ENCODE measurements at places on chromosomes 13 and 19. TPM values are rescaled to one million over a fixed set of nuclear protein-coding genes. Genes with fewer than 3 reads are reported as not detected.

DNA sequence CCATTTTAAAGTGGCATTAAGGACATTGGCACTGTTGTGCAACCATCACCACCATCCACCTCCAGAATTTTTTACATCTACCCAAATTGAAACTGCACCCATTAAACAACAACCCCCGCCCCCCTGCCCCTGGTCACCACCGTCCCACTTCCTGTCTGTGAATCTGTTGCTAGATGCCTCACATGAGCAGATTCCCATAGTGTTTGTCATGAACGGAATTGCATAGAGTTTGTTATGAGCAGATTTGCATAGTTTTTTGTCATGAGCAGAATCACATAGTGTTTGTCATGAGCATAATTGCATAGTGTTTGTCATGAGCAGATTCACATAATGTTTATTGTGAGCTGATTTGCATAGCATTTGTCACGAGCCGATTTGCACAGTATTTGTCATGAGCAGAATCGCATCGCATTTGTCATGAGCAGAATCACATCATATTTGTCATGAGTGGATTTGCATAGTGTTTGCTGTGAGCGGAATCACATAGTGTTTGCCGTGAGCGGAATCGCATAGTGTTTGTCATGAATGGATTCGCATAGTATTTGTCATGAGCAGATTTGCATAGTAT, 54.0 kb upstream of the GTF3A start:
- H3K4me3 ChIP-seq, result no peak overlapping the region
- DNase-seq, result no peak
- H3K36me3 ChIP-seq, result no peaks in the 10 kb centered on the region
- H3K27ac ChIP-seq, result no peak overlapping the region
- H3K4me1 ChIP-seq, result no peaks in the 10 kb centered on the region

DNA sequence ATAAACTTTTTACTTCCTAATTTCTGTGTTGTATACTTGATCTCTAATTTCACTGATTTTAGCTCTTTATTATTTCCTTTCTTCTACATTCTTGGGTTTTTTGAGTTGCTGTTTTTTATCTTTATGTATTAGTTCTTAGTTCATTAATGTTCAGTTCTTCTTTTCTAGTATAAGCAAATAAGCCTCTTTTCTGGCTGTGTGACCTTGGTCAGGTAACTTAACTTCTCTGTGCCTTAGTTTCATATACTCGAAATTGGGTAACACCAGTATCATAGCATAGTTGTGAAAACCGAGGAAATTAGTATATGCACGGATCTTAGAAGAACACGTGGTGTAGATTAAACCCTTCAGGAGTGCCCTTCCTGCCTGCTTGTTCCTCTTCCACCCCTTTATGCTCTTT, 130.2 kb upstream of the C1QTNF9B start:
- H3K4me1 ChIP-seq, result no peaks in the 10 kb centered on the region
- no peaks in the 10 kb centered on the region for H3K36me3 ChIP-seq
- H3K4me3 ChIP-seq, result no peak overlapping the region
- no peaks in the 10 kb centered on the region for H3K27me3 ChIP-seq
- no peak overlapping the region for H3K27ac ChIP-seq
- DNase-seq, result no peak

- H3K36me3 ChIP-seq, result no peaks in the 10 kb centered on the region
- H3K4me3 ChIP-seq, result peak overlapping the region; percentile 65
- H3K27me3 ChIP-seq, result peaks cover 52% of the 10 kb centered on the region
- peak; percentile 49 for DNase-seq
- H3K27ac ChIP-seq, result no peak overlapping the region
These were observed 12.6 kb upstream of the ERFL start for GRCh38 chr19:41940731-41941409.

- no peak for DNase-seq
- peaks cover 65% of the 10 kb centered on the region for H3K27me3 ChIP-seq
- H3K4me1 ChIP-seq, result no peaks in the 10 kb centered on the region
- no peak overlapping the region for H3K27ac ChIP-seq
- H3K4me3 ChIP-seq, result no peak overlapping the region
- H3K36me3 ChIP-seq, result no peaks in the 10 kb centered on the region
These were observed 20.6 kb upstream of the PCDH8 start for GRCh38 chr13:52869050-52869449.

NMRK2 gene
- total RNA-seq, result 23.6 TPM

DNA sequence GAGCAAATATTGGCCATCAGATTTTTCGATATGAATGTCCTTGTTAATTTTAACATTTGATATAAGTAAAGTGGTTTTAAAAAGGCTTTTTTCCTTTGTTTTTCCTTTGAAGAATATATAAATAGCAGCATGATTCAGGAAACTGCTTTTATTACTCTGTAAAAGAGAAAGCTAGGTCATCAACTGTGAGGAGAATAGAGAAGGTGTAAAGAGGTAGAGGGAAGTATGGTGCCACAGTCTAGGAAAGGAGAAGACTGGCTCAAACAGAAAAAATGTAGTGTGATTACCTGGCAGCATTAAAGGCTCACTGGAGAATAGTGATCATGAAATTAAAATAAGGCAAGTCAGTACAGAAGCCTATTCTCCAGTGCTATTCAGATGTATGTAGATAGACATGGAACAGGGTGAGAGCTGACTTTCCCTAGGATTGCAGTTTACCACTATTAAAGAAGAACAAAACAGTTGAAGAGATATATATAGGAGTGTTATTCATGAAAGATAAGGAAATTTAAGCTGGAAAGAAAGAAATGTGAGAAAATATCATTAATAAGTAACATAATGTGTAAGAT, 1115.9 kb upstream of the PCDH9 start:
- no peak overlapping the region for H3K4me3 ChIP-seq
- no peak overlapping the region for H3K27ac ChIP-seq
- no peak for DNase-seq
- H3K27me3 ChIP-seq, result no peaks in the 10 kb centered on the region
- H3K36me3 ChIP-seq, result no peaks in the 10 kb centered on the region

KASH5 gene
- total RNA-seq, result not detected

IZUMO1 gene
- total RNA-seq, result 1.1 TPM

ZNF177 gene
- total RNA-seq, result 5.6 TPM

FUT6 gene
- not detected for total RNA-seq

DNA sequence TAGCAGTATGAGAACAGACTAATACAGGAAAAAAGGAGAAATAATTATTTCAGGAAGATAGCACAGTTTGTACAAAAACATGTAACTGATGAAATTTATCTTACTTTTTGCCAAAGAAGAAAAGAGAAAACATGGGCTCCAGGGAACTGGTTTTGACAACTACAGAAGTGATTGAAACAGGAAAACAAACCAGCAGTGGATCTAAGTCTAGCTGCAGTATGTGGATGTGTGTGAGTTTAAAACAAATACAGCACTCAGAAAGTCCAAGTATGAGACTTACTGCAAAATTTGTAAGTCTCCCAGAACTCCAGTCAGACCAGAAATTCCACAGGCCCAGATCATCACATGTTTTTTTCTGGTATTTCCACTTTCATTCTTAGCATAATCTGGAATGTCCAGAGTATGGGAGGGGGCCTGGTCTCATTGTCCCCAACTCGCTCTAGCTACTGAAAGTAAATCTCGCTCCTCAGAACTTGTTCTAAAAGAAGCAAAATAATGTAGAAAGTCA, 259.5 kb downstream of the NHLRC3 start:
- no peaks in the 10 kb centered on the region for H3K4me1 ChIP-seq
- H3K27ac ChIP-seq, result no peak overlapping the region
- no peak for DNase-seq
- H3K36me3 ChIP-seq, result no peaks in the 10 kb centered on the region
- H3K4me3 ChIP-seq, result no peak overlapping the region

- H3K27ac ChIP-seq, result no peak overlapping the region
- H3K27me3 ChIP-seq, result no peaks in the 10 kb centered on the region
- H3K4me3 ChIP-seq, result no peak overlapping the region
- H3K36me3 ChIP-seq, result no peaks in the 10 kb centered on the region
- no peak for DNase-seq
- H3K4me1 ChIP-seq, result no peaks in the 10 kb centered on the region
These were observed 225.0 kb downstream of the TBC1D4 start for GRCh38 chr13:75256922-75257321.

DNA sequence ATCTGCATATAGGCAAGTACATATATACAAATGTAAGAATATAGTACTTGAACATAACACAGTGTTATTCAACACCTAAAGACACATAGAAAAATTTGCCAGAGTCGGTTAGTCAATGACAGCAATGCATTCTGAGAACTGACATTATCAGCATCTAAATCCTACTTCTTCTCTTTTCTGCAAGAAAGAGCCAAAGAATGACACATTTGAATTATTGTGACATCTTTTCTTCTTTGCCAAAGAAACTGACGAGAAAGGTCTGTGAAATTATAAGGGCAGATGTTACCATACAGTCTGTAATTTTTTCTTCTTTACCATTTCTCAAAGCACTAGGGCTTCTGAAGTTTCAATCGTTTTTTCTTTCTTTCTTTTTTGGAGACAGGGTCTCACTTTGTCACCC, 350.9 kb upstream of the NBEA start:
- DNase-seq, result no peak
- H3K4me1 ChIP-seq, result no peaks in the 10 kb centered on the region
- H3K4me3 ChIP-seq, result no peak overlapping the region

GRCh38 chr13:51000061-51000460, 90.5 kb downstream of the RNASEH2B start:
- no peaks in the 10 kb centered on the region for H3K4me1 ChIP-seq
- DNase-seq, result no peak

DNA sequence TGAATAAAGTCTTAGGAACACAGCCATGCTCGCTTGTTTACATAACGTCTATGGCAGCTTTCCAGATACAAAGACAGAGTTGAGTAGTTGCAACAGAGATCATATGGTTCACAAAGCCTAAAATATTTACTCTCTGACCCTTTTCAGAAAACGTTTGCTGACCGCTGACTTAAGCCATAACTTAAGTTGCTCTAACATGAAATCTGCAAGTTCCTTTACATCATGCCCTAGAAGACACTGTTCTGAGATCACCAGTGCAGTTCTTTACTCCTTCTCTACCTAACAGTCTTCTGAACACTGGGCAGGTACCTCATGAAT, 166.4 kb downstream of the DCLK1 start:
- no peaks in the 10 kb centered on the region for H3K36me3 ChIP-seq
- H3K4me1 ChIP-seq, result no peaks in the 10 kb centered on the region
- no peaks in the 10 kb centered on the region for H3K27me3 ChIP-seq
- H3K27ac ChIP-seq, result no peak overlapping the region
- no peak for DNase-seq

DNA sequence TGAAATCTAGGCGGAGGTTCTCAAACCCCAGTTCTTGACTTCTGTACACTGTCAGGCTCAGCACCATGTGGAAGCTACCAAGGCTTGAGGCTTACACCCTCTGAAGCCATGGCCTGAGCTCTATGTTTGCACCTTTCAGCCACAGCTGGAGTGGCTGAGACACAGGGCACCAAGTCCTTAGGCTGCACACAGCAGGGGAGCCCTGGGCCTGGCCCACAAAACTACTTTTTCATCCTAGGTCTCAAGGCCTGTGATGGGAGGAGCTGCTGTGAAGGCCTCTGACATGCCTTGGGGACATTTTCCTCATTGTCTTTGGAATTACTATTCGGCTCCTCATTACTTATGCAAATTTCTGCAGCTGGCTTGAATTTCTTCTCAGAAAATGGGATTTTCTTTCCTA, 503.2 kb upstream of the PCDH20 start:
- DNase-seq, result peak; percentile 60
- H3K27ac ChIP-seq, result no peak overlapping the region
- H3K36me3 ChIP-seq, result no peaks in the 10 kb centered on the region

GRCh38 chr13:30739761-30740642, 4.7 kb downstream of the ALOX5AP start:
- DNase-seq, result peak; percentile 73
- no peaks in the 10 kb centered on the region for H3K27me3 ChIP-seq
- peak overlapping the region; percentile 0 for H3K27ac ChIP-seq
- H3K4me1 ChIP-seq, result peaks cover 11% of the 10 kb centered on the region
- no peaks in the 10 kb centered on the region for H3K36me3 ChIP-seq

DNA sequence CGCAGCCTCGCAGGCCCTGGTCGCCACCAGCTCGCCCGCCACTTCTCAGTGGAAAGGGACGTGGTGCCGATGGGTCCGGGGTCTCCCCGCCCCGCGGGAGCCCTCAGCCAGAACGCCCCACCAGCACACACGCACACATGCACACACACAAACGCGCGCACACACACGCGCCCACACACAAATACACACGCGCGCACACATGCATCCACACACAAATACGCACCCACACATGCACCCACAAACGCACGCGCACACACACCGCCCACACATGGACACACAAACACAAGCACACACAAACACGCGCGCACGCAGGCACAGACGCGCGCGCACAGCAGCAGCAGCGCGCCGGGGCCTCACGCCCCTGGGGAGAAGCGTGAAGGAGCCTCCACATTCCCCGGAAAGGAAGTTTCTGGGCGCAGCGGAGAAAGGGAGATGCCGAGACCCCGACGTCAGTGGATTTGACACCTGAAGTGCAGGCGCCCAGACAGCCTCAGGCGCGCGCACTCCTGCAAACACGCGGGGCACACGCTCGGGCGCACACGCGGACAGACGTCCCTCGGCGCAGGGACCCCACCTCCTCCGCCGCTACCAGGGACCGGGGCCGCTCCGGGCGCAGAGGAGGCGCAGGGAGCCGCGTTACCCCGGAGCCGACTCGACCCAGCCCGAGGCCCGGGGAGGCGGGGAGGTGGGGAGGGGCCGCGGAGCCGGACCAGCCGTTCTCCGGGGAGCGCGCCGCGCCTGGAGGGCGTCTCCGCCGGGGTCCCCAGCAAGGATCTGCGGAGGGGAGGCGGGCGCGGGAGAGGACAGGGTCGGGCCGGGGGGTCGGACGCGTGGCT, 622 bp downstream of the RASA3 start:
- H3K36me3 ChIP-seq, result no peaks in the 10 kb centered on the region
- peak overlapping the region; percentile 38 for H3K27ac ChIP-seq
- H3K27me3 ChIP-seq, result peaks cover 6% of the 10 kb centered on the region

DNA sequence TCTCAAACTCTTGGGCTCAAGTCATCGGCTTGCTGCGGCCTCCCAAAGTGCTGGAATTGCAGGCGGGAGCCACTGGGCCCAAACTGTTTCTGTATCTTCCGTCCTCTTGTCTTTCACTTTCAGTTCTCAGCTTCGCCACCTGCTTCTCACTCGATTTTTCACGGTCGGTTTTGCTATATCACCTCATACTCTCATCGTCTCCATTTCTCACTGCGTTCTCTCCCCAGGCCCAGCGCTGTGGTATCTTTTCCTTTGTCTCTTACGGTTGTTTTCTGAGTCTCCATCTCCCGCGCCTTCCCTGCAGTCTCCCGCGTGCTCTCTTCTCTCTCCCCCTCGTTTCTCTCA, 14.9 kb downstream of the SSC5D start:
- no peak overlapping the region for H3K4me3 ChIP-seq
- no peaks in the 10 kb centered on the region for H3K36me3 ChIP-seq
- no peaks in the 10 kb centered on the region for H3K4me1 ChIP-seq
- H3K27ac ChIP-seq, result no peak overlapping the region
- peaks cover 19% of the 10 kb centered on the region for H3K27me3 ChIP-seq

GRCh38 chr13:37263871-37264270, 158.4 kb upstream of the CSNK1A1L start:
- no peaks in the 10 kb centered on the region for H3K27me3 ChIP-seq
- DNase-seq, result peak; percentile 65
- no peaks in the 10 kb centered on the region for H3K4me1 ChIP-seq
- no peaks in the 10 kb centered on the region for H3K36me3 ChIP-seq
- H3K27ac ChIP-seq, result no peak overlapping the region

- no peaks in the 10 kb centered on the region for H3K27me3 ChIP-seq
- DNase-seq, result peak; percentile 92
- no peak overlapping the region for H3K27ac ChIP-seq
- no peak overlapping the region for H3K4me3 ChIP-seq
These were observed 413.9 kb downstream of the COG6 start for GRCh38 chr13:40069173-40070044.

Measured in endodermal cell (in vitro differentiated cells).